ENCODE measurements at places on chromosomes 13 and 19.
A peak's percentile ranks its signal among the peaks of the same experiment; 100 is the strongest.

DNA sequence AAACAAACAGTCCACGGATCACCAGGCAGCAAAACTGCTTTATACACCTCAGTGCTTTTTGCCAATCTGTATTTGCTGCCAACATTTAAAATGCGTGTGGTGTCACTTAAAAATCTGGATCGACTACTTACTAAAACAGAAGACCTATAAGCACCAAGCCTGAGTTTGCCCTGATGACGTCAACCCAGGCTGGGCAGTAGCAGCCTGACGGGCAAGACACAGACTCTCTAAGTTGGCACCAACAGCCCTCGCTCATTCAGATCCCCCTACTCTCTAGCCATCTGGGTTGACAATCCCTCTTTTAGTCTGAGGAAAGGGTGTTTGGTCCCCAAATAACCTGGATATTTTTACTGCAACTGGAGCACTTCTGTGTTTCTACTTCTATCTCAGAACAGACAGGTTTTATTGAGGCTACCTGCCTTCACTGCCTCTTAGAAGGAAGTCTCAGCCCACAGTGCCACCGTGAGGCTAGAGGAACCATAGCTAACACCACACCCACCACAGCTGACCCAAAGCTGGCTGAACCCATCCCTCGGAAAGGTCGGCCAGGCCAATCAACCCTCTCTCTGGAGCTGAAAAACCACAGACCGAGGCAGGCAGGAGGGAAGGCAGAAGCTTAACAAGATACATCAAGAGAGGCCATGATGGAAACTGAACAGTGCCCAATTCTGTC is 6.9 kb downstream of the SUGP2 start:
- DNase-seq, result no peak

DNA sequence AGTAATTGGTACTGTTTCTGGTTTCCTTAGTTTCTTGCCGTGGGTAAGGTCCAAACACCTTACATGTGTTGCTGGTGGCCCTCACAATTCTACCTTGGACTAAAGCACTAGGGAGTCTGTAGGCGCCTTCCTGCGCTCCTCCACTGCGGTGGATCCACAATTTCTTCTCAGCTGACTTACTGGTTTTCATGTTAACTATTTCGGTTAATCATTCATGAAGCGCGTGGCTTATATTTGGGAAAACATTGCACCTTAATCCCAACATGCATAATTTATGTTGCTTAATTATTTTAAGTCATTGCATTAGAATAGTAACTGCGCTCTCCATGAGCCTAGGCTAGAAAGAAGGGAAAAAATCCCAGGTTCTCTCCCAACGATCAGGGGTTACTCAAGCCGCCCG is 37.7 kb downstream of the ARHGEF7 start:
- no peak for DNase-seq

- DNase-seq, result no peak
Measured at GRCh38 chr19:57587529-57587928, 3.6 kb downstream of the ZIK1 start.

DNA sequence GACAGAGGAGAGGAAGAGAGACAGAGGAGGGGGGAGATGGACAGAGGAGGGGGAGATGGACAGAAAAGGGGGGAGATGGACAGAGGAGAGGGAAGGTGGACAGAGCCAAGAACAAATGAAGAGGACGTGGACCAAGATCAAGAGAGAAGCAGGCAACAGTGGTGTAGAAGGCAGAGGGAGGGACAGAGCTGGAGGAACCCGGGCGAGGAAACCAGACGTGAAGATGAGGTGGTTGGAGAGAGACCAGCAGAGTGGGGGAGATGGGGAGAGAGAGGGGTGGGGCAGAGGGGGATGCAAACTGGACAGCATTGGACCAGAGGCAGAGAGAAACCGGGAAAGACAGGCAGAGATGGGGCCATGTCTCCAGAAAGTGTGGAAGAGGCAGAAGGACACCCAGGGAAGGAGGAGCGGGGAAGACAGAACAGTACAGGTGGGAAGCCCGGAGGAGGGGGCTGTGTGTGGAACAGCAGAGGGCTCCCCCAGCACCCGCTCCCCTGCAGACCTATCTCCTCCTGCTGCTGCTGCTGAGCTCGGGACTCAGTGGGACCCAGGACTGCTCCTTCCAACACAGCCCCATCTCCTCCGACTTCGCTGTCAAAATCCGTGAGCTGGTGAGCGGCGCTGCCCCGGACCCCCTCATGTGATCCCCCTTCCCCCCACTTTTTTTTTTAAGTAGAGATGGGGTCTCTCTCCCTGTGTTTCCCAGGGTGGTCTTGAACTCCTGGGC is 1.3 kb downstream of the FLT3LG start:
- DNase-seq, result no peak

- DNase-seq, result no peak
Measured at GRCh38 chr13:111177921-111178320, 62.8 kb downstream of the ARHGEF7 start.

DNA sequence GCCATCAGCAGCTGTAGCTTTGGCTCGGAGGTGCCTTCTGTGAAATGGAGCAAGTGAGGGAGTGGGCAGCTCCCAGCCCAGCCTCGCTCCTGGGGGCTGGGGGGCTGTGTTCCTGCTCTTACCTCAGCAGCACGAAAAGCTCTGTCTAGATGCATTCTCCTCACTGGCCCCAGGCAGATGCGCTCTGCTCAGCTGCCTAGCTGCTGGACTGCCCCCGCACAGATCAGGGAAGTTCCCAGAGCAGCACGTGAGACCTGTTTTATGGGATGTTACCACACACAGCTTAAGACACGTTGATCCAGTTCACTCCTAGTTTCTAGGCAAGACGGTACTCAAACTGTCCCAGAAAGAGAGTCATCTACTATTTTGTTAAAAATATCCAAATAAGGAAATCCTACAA is 13.6 kb downstream of the LCP1 start:
- peak; percentile 66 for DNase-seq

- DNase-seq, result peak; percentile 55
Measured at GRCh38 chr19:16897029-16897855, 8.4 kb downstream of the F2RL3 start.

GRCh38 chr13:71485913-71486312 is 381.1 kb downstream of the DACH1 start:
- DNase-seq, result no peak

- DNase-seq, result no peak
Measured at GRCh38 chr19:29881386-29881785, 60.7 kb upstream of the URI1 start.

GRCh38 chr13:101915331-101915730 is 462.9 kb downstream of the ITGBL1 start:
- DNase-seq, result no peak

DNA sequence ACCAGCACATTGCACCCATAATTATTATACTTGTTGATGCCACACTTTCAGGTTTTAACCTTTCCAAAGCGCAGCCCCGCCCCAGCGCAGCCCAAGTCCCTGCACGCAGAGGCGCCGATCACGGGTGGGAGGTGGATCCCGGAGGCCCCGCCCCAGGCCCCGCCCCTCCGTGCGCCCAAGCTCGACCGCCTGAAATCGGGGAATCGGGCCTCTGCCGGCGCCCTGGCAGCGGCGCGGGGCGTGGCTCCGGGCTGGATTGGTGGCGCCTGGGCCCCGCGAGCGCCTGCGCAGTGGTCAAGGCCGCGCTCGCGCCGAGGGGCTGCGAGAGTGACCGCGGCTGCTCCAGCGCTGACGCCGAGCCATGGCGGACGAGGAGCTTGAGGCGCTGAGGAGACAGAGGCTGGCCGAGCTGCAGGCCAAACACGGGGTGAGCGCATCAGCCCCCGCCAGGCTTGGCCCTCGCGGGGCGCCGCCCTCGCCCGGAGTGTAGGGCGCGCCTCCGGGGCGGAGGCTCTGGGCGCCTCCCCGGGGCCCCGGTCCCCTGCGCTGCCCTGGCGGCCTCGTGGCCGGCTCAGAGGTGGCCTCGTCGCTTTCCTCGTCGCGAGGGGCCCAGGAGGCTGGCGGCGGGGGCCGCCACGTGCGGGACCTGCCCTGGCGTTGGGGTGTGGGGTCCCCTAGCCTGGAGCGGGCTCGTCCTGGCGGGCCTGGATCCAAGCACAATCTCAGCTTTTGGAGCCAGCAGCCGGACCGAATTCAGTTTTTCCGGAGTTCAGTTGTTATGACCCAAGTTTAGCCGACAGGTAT is at the start of gene PDCD5:
Gene PDCD5, plus strand, starts transcription at position 290 of the 804 bp plus-strand sequence. Its CDS starts 72 bp downstream, at position 362.
- peak; percentile 98 for DNase-seq

DNA sequence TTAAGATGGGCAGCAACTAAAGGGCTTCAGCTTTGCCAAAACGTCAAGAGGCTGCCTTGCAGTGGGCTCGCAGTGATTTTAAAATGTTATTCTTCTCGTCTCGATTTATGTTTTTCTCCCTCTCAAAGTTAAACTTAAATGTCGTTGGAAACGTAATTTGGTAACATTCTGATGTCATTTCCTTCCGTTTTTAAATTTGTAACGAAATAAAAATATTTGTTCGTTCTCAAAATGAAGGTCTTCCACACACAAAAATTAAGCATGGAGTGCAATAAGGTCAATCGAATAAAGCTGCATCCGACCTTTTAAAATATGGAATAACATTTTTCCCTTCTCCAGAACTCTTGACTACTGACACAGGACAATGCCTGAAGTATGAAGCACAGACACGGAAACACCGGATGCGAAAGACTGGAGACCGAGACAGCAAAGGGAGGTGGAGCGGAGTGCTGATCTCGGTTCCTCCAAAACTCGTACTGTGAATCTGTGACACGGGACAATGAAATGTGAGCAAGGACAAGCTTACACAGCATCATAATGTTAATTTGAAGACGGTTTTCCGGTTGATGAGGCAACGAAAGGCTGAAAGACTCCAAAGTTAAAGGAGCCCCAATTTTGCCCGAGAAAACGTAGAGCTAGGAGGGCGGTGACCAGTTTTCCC is 850 bp downstream of the MTMR6 start:
- DNase-seq, result no peak

DNA sequence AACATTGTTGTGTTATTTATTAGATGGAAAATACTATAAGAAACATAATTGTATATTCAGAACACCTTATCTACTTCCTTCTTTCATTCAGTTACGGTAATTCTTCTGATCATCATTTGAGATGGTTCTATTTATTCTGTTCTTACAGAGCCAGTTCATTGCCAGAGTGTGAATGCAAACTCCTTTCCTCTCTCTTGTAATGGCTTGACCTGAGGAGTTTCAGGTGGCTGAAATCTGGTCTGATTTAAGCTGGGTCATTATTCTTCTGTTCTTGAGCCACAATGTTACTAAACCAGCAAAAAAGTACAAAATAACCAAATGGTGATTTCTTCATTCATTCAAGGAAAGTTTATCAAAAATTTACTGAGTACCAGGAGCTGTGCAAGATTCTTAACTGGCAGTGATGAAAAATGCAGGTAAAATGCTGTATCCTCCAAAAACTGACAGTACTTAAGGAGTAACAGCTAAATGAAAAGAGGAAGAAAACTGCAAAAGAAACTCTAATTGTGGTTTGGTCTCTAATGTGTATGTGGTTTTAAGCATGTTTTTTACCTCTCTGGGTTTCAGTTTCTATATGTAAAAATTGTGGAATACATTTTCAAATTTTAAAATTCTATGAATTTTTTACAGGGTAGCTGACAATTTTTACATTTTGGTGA is 182.4 kb upstream of the UFM1 start:
- no peak for DNase-seq

DNA sequence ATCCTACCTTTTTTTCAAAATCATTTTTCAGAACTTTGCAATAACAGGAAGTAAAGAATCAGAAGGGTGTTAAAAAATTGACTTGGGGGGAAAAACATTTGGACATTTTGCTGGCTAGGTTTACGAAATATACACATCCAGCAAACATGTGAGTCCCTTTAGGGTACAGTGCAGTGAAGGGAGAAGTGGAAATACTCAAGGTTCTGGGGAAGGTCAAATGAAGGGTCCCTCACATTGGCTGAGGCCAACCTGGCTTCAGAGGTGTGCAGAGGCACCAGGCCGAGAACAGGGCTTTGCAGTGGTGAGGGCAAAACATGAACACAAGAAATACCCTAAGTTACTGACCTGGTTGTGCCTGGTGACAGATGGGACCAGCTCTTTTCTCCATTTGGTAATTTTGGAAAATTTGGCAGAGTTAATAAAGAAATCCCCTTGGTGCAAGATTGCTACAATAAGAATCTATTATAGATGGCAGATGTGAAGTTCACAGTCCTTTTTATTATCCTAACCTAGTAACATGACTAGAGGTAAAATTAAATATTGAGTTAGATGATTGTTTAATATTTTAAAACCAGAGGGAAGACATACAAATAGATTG is 1.5 kb upstream of the UPF3A start:
- DNase-seq, result no peak

- peak; percentile 72 for DNase-seq
Measured at GRCh38 chr19:42253245-42254088, 1.5 kb downstream of the ERF start.

DNA sequence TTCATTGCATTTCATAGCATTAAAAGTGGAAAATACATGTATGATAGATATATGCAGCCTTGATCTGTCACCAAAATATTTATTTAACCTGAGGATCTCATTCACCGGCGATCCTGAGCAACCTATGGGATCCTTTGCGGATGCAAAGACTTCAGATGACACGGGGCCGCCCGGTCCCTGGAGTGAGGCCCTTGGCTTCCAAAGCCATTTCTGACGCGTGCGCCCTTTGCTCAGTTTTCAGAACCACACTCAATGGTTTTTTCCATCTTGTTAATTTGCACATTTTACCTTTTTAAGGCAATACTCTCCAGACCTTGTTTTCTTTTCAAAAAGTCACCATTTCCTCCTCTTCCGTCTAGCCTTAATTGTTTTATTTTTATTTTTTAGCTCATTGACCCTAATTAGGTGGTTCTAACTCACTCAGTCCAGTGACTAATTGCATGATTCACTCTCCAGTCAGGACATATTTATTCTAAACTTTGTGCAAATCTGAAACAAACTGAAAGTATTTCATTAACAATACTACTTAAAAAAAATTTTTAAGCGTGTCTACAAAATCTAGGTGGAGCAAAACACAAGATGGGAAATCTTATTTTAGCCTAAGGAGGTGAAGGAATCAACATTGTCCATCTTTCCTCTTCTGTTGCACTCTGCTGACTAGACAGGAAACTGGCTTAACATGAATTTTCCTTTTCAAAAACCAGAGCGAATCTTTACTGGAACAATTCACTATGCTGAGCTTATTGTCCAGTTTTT is 47.9 kb downstream of the COL4A1 start:
- DNase-seq, result no peak

DNA sequence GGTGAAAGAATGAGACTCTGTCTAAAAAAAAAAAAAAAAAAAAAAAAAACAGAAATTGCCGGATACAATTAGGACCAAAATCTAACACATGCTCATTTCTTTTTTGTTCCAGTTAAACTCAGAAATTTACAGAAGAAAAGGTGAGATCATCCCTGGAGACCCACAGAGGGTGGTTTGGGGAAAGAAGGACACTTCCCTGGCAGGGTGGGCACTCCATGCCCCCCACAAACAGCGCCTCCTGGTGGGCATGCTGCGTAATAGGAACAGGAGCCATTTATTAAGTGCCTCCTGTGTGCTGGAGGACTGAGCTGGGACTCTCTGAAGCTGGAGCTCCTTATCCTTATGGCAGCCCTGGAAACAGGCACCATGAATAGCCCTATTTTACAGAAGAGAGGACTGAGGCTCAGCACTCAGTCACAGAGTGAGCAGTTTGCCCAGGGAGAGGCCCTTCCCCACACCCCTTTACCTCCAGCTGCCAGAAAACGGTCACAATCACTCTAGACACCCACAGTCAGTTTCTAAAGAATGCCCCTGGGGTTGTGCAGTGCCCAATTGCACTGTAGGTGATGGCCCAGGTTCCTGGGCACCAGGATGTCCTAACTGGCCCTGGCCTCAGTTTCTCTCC is 10.1 kb downstream of the C19orf38 start:
- DNase-seq, result no peak

Measured in stimulated activated CD4-positive, alpha-beta T cell treated with anti-CD3 and anti-CD28 coated beads, Interleukin-4, amount 100 ng/mL, for 1 hour (primary cell).